NCI-H2081 treated with DMSO at 0.1 percent for 48 hours (cell line): ENCODE measurements at places on chromosomes 3 and 15.

- DNase-seq: no peak
Observed at GRCh38 chr15:39699516-39700374, 82.9 kb downstream of the FSIP1 start.

DNA sequence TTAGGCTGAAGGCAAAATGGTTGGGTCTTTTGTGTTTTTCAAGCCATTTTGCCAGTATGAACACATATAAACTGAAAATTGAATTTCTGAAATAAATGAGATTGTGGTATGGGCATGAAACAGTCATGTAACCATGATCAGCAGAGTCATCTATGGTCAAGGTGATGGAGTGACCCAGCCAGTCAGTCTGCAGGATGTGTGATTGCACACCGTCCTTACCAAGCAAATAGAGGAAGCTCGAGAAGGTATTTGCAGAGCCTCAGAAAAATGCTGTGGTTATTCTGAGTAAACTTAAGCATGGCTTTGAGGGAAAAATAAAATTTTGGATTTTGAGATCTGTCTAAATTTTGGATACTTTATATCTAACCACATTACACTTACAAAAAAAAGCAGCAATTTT, 95.9 kb upstream of the RNF7 start:
- DNase-seq: no peak

DNA sequence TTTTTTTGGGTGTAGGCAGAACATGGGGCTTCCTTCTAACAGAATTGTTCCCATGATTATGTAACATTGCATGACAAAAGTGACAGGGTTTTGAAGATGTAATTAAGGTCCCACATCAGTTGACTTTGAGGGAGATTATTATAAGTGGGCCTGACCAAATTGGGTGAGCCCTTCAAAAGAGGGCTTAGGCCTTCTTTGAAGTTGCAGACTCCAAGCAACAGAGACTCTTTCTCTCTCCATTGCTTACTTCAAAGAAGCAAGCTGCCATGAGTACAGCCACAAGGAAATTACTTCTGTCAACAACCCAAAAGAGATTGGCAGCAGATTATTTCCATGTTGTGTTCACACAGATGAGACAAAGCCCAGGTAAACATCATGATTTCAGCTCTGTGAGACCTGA, 348.2 kb downstream of the PDCD6IP start:
- no peak for DNase-seq

GRCh38 chr15:91967935-91968606, 114.6 kb downstream of the SLCO3A1 start:
- no peak for DNase-seq

GRCh38 chr15:101145362-101145761, 106.5 kb downstream of the CHSY1 start:
- DNase-seq: no peak

GRCh38 chr3:101172516-101172915, 147.9 kb downstream of the IMPG2 start:
- DNase-seq: no peak

- DNase-seq: no peak
Observed at GRCh38 chr3:144128108-144128892, 156.7 kb downstream of the DIPK2A start.

DNA sequence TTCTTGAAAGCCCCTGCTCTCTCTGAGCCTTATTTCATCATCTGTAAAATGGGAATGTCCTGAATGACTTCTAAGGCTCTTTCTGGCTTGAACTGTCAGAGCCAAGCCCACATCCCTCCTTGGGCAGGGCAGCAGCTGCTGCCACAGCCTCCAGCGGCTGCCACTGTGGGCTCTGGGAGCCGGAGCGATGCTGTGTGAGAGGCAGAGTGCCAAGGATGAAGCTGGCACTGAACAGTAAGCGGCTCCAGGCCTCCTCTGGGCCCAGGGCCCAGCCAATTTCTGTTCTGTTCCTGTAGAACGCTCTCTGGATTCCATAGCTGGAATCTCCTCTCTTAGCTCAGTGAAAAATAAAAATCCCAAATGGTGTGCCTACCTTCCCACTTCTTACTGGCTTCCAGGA, 4.4 kb downstream of the CPLX3 start:
- no peak for DNase-seq

DNA sequence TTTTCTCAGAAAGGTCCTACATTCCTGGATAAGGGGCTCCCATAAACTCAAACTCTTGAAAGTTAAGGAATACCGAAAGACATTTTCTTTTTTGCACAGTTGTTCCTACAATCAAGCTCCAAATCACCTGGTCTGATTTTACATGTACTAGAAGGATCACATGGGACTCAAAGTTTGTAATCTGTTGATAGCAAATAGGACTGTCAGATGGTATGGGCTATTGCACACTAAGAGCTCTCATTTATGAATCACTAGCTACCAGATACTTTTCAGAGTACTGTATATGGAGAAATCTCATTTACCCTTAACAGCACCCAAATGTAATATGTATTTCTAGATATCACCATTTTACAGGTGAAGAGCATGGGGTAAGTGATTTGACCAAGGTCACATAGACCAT, 49.5 kb upstream of the CMSS1 start:
- DNase-seq: no peak

DNA sequence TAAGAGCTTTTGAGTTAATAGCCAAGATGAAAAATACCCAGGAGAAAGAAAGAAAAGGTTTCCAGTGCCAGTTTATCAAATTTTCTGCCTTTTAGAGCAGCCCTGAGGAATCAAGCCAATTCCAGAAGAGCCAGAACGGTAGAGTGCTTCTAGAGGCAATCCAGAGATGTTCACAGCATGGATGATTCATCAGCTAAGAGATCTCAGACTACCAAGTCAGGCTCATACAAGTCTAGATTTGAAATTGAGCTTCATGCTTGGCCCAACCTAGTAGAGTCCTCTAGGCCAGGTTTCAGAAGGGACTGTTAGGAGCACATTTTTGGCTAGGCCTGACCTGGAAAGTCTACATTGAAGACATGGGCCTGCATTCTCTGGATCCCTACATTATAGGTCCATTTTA, 15.5 kb downstream of the WDR48 start:
- no peak for DNase-seq

DNA sequence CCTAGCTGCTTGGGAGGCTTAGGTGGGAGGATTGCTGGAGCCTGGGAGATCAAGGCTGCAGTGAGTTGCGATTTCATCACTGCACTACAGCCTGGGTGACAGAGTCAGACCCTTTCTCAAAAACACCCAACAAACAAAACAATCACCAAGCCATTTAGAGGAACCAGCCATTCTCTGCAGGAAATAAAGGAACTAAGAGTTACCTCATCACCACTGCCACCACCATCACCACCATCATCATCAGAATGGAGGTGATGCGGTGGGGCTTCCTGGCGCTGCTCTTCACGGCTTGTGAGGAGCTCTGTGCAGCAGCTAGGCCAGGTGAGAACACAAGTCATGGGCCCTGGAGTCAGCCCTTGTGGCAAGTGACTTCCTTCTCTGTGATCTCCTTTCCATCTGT, 37.7 kb upstream of the KLHL25 start:
- no peak for DNase-seq

GRCh38 chr3:48634661-48635221, 520 bp downstream of the SLC26A6 start:
- no peak for DNase-seq

- no peak for DNase-seq
Observed at GRCh38 chr3:138445236-138445635, 10.8 kb downstream of the ESYT3 start.

- DNase-seq: no peak
Observed at GRCh38 chr15:75307778-75308390, 25.2 kb downstream of the GOLGA6D start.
